ENCODE measurements at places on chromosomes 3 and 15. TPM values are rescaled to one million over a fixed set of nuclear protein-coding genes. Genes with fewer than 3 reads are reported as not detected.

UROC1 gene
- not detected for total RNA-seq

SECISBP2L gene
- total RNA-seq = 16.2 TPM

DGKG gene
- 4.7 TPM for total RNA-seq

CHRNA5 gene
- total RNA-seq = 14.3 TPM

DNA sequence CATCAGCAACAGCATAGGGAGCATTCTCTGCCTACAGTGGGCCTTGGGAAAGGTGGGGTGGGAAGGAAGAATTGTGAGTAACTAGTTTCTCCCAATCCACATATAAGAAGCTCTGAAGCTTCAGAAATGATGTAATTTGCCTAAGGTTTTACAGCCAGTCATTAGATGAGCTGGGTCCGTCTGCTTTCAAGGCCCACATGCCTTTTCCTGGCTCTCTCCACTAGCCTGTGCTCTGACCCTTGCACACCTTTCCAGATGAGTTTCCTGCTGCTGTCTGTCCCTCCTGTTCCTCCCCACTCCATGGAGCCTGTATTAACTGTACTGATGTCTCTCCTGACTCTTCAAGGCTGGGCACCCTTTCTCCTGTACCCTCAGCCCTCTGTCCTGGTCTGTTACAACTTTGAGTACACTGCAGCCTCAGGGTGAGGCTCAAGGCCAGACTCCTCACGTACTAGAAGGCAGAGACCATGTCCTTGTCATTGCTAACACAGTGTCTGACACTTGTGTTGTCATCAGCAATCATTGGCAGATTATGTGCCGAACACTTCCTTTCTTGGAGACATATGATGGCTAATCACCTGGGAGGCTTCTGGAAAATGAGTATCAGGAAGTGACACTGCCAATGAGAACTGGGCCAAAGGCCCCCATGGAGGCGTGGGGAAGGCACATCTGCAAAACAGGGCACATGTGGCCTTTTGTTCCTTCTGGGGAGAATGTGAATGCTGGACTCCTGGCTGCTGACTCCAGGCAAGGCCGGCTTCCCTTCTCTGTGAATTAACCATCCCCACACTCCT, 6.6 kb downstream of the TM6SF1 start:
- DNase-seq = no peak

DNA sequence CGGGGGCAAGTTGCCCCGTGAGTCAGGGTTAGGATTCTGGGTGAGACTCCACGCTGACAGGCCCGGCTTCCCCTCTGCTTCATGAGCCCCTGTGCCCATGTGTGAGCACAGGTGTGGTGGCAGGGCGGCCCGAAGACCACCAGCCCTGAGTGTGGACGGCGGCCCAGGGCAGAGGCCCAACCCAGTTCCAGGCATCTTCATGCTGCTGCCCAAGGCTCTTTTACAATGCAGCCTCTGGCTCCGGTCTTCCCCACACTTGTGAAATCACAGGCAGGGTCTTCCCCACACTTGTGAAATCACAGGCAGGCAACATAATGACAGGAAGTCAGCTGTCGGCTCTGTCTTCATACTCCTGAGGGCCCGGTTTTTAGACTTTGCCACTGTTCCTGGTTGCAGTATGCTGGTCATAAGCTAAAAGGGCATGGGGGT, 78.8 kb downstream of the AAGAB start:
- peak; percentile 8 for DNase-seq

GRCh38 chr3:69104586-69104985, 17.8 kb downstream of the LMOD3 start:
- DNase-seq = no peak

GRCh38 chr15:41080144-41080543, 35.9 kb downstream of the INO80 start:
- DNase-seq = no peak

- DNase-seq = no peak
Observed at GRCh38 chr3:45655906-45656305, 33.3 kb upstream of the SACM1L start.

GRCh38 chr15:45829336-45830153, 194.7 kb downstream of the SQOR start:
- no peak for DNase-seq
